Heart right ventricle (tissue), 16 donors: ENCODE measurements at places on chromosomes 1 and 21. TPM values are rescaled to one million over a fixed set of nuclear protein-coding genes. Genes with fewer than 3 reads are reported as not detected.

The NFASC gene
- 5.2 TPM for total RNA-seq

The LELP1 gene
- total RNA-seq, result not detected

The GPR157 gene
- 36.4 TPM for total RNA-seq

The C1orf21 gene
- 50.8 TPM for total RNA-seq

The SLAMF9 gene
- total RNA-seq, result not detected

The TTC4 gene
- 13.8 TPM for total RNA-seq

The AIRE gene
- not detected for total RNA-seq

The LCA5L gene
- total RNA-seq, result 0.58 TPM

The CRYAA gene
- not detected for total RNA-seq

The OPTC gene
- total RNA-seq, result not detected

The ADAM15 gene
- total RNA-seq, result 49.8 TPM

The HIVEP3 gene
- total RNA-seq, result 5.0 TPM

The GPR37L1 gene
- total RNA-seq, result 0.04 TPM

The LCE3E gene
- not detected for total RNA-seq

The LDLRAD1 gene
- not detected for total RNA-seq

The PTP4A2 gene
- 224 TPM for total RNA-seq

The RNU1-4 gene
- 635 TPM for total RNA-seq

DNA sequence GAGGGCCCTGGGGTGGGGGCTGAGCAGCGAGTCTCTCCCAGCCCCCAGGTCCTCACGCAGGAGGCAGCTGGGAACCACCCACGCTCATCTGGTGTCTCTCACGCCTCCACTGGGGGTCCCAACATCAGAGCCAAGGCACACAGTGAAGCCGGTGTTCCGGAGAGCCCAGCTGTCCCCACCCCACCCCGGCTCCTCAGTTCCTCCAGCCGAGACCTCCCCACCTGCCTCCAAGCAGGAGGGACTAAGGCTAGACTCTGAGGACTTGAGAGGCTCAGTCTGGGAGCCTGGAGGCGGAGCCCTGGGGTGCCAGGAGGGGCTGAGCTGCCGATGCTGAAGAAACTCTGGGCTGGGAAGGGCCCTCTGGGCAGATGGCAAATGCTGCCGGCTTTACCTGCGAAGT is 1.6 kb upstream of the HPCA start:
- DNase-seq, result no peak

- DNase-seq, result no peak
Observed at GRCh38 chr1:919271-919872, 4.4 kb upstream of the SAMD11 start.

DNA sequence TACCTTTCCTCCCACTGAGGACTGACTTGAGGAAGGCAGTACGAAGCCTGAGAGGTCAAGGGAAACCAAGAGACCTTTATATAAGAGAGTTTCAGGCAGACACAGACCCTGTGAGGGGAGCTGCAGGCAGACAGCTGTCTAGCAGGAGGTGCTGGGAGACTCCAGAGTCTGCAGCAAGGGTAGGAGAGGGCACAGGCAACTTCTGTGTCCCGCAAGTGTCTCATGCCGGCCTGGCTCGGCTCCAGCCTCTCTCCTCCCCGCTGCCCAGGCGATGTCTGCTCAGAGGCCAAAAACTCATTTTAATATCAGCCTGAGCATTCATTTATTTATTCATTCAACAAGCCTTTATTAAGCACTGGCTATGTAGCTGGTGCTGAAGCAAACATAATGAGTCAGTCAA is 83.0 kb downstream of the KIRREL1 start:
- no peak for DNase-seq

- DNase-seq, result no peak
Observed at GRCh38 chr21:38037416-38037815, 121.2 kb upstream of the KCNJ6 start.

DNA sequence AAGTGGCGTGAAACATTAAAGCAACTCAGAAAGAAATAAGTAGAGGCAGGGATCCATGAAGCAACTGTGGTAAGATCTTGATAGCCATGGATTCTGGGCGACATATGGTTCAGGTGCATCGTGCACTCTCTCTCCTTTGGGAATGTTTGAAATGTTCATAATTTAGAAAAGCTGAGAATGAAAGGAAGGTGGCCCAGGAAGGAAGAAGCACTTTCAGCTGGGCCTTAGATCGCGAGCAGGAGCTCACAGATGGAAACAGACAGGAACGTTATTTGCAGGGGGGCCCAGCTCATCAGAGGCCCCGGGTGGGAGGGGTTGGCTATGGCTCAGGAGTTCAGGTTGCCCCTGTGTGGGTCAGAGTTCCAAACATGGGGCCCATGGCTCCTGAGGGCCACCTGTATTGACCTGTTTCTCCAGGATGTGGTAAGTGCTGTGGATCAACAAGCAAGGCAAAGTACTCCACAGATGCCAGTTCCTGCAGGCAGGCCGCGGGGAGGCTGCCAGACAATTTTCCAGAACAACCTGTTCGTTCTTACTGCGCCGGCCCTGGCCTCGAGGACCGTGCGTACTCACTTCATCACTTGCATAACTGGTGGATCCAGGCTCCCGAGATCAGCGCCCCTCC is 253.2 kb downstream of the TOMM20 start:
- DNase-seq, result no peak

DNA sequence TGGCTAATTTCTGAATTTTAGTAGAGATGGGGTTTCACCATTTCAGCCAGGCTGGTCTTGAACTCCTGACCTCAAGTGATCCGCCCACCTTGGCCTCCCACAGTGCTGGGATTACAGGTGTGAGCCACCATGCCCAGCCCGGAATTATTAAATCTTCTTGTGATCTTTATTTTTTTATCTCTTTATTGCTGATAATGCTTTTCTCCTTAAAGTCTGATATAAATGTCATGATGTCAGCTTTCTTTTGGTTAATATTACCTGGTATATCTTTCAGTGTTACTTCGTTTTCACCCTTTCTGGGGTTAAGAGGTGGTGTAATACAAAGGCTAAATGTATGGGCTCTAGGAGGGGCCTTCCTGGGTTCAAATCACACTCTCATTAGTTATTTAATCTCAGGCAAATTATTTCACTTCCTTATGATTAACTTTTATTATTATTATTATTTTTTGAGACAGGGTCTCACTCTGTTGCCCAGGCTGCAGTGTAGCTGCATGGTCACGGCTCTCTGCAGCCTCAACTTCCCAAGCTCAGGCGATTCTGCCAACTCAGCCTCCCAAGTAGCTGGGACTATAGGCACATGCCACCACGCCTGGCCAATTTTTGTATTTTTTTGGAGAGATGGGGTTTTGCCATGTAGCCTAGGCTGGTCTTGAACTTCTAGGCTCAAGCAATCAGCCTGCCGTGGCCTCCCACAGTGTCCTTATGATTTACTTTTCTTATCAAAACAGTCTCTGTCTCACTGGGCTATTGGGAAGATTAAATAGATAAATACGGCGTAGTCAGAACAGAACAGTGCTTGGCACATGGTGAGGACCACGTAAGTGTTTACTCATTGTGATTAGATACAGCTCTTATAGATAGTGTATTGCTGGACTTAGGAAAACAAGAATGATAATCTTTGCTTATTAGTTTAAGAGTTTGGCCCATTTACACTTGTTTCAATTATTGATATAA is 216.5 kb downstream of the URB2 start:
- no peak for DNase-seq

DNA sequence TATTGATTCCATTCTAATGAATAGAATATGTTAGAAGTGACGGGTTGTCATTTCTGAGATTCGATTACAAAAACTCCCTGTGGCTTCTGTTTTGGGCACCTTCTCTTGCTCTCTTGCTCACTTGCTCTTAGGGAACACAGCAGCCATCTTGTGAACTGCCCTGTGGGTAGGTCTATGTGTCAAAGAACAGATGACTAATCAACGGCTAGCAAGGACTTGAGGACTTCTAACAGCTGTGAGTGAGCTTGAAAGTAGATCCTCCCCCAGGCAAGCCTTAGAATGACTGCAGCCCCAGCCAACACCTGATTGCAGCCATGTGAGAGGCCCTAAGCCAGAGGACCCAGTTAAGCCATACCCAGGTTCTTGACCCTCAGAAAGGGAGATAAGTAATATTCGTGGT is 49.3 kb downstream of the AZIN2 start:
- no peak for DNase-seq

GRCh38 chr1:97721221-97721620 is 199.6 kb downstream of the DPYD start:
- DNase-seq, result no peak

- DNase-seq, result no peak
Observed at GRCh38 chr1:193700710-193701355, 514.4 kb upstream of the B3GALT2 start.

GRCh38 chr1:43382027-43382779 is 7.4 kb downstream of the MED8 start:
- DNase-seq, result no peak

GRCh38 chr1:35888255-35888654 is 5.2 kb downstream of the AGO1 start:
- no peak for DNase-seq

- no peak for DNase-seq
Observed at GRCh38 chr1:168321945-168322344, 41.3 kb downstream of the TBX19 start.

- DNase-seq, result no peak
Observed at GRCh38 chr1:115496904-115497527, 144.8 kb upstream of the VANGL1 start.

DNA sequence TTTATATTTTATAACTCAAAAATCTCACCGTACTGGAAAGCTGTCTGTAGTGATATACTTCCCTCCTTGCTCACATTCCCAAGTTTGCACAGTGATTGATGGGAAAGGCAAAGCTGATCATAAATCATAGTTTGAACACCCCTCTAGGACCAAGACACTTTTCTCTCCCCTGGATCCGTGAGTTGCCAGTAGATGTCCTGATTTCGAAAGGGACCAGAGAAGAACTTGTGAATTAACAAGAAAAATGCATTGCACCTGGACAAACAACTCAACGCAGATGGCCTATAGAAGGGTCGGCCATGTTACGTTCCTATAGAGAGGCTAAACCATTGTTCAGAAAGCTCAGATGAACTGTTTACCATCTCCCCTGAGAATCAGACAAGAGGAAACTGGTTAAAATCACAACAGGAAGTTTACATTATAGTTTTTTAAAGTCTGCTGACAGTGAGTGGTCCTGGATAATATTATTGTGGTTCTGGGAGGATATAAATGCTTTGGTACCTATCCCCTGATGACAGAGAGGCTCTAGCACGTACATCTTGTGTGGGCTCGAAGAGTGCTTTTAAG is 124.0 kb upstream of the SLC45A1 start:
- DNase-seq, result no peak

GRCh38 chr1:164803366-164803765 is 244.4 kb downstream of the PBX1 start:
- no peak for DNase-seq

DNA sequence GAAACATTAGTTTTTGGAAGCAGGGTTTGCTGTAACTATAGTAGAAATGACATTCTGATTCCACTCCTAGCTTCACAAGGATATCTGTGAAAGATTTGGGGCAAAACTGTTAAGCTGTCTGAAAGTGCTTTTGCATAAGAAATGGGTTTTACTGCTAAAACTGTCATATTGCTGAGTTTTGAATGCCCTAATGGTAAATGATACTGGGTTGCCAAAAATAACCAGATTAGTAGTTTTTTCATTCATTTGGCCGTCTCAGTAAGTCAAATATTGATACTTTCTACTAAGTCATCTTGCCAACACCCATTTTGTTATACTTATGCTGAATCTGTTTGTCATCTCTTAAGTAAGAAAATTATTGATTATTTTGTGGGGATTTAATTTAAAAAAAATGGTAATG is 399 bp upstream of the PTPRC start:
- DNase-seq, result no peak

- no peak for DNase-seq
Observed at GRCh38 chr1:219573960-219574359, 38.9 kb downstream of the ZC3H11B start.

- peak; percentile 87 for DNase-seq
Observed at GRCh38 chr1:111515291-111516004, 12.0 kb upstream of the ADORA3 start.

DNA sequence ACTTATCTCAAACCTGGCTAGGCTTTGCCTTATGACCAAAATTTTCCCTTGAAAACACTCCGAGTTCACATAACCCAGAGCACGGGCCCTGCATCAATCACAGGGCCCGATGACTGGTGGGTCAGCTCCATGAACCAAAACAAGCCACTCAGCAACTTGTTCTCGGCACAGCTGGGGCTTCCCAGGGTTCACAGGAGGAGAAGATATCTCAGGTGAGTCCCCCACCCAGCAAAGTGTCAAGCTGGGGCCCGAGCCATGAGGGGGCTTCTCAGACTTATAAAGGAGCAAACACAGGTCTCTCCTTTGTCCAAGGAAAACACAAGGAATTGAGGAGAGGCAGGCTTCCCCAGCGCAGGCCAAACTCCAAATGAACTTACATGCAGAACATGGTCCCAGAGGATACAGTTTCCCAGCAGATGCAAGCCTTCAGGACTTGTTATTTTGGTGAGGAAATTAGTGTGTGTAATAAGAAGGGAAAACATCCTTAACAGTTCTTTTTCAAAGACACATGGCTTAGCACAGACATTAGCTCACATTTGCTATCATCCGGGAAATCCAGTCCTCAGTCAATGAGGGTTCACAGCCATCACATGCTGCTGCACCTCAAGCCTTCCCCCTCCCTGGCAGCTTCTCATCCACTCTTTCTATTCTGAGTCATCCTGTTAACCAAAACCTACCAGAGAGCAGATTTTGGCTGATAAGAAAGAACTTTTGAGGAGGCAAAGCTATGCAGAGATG is 98.1 kb upstream of the NFIA start:
- peak; percentile 37 for DNase-seq

GRCh38 chr1:119573886-119574285 is 66.9 kb downstream of the HSD3B1 start:
- DNase-seq, result no peak

- DNase-seq, result no peak
Observed at GRCh38 chr1:245310571-245311531, 156.1 kb downstream of the KIF26B start.

DNA sequence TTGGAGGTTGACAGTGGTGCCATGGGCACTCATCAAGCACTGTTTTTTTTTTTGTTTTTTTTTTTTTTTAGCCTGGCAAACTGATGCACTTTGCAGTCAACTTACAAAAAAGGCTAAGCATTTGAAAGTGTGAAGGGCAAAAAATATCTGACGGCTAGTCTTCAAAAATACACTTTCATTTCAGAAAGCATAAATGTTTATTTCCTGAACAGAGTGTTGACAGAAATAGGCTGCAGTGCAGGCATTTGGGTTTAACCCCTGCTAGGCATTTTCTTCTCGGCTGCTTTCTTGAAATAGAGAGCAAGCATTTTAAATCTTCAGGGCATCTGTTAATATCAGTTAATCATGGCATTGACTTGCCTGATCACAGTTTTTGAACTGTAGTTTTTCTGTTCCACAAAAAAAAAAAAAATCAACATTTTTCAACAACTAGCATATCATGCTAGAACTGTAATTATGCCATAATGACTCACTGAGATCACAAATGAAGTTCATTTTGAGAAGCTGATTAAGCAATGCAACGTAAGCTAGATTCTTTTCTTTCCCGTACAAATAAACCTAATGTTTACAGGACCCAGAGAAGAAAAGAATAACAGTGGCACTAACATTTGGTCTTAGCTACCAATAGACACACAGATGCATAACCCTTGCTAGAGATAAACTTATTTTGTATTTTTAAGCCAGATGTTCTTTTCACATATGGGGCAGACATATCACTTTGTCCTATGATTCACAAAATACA is 100.4 kb upstream of the USH2A start:
- DNase-seq, result no peak

GRCh38 chr1:156591432-156592157 is at the start of gene NAXE:
NAXE (plus strand) TSS chr1:156591776; CDS start chr1:156591805, 29 bp downstream.
- DNase-seq, result peak; percentile 73

- DNase-seq, result no peak
Observed at GRCh38 chr1:81155131-81155530, 645.6 kb upstream of the ADGRL2 start.

- DNase-seq, result peak; percentile 73
Observed at GRCh38 chr1:204128964-204129896, 22.6 kb downstream of the ETNK2 start.
